OCI-M1 (cell line): ENCODE measurements at places on chromosomes 12 and 14.

DNA sequence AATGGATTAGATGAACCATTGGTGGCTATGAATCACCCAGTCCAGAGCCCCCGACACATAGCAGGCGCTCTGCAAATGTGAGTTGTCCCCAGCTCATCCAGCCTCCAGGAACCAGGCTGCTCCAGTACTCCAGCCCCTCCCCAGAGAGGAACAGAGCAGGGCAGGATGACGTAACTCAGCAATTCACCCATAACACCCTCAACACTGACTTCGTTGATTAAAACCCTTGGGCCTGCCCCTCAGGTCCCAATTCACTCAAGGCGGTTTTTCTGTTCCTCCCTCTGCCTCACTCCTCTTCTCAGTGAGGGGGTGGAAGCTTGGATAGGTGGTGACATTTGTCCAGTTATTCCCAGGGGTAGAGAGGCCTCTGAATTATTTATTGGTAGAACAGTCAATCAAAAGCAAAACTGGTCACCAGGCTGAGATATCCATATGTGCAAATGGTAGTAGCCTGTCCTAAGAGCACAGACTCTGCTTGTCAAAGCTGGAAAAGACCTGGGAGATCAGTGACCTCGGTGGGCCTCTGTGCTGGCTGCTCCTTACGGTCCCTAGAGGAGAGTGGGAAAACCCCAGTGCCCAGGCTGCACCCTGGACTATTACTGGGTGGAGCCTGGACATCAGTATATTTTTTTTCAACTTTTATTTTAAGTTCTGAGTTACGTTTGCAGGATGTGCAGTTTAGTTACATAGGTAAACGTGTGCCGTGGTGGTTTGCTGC lies 97.0 kb downstream of the CMKLR1 start:
- DNase-seq = no peak

GRCh38 chr12:132380641-132381040 lies 51.3 kb upstream of the GALNT9 start:
- no peak for DNase-seq

DNA sequence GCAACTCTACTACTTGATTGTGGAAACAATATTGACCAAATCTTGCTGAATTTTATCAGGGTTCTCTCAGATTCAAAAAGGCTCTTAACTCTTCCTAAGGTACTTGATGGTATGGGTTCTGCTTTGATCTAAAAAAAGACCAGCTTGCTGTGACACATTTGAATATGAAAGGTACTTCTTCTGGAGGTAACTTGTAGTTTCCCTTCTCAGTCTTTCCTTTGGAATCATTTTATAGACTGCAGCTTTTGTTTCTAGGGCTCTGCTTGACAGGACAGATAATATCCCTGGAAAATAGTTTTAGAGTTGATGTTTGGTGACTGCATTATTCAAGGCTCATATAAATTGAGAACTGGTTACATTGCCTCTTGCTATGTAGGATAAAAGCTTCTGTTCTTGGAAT lies 251.9 kb downstream of the FUT8 start:
- no peak for DNase-seq

GRCh38 chr14:33837943-33838683 lies 112.8 kb downstream of the EGLN3 start:
- DNase-seq = no peak

DNA sequence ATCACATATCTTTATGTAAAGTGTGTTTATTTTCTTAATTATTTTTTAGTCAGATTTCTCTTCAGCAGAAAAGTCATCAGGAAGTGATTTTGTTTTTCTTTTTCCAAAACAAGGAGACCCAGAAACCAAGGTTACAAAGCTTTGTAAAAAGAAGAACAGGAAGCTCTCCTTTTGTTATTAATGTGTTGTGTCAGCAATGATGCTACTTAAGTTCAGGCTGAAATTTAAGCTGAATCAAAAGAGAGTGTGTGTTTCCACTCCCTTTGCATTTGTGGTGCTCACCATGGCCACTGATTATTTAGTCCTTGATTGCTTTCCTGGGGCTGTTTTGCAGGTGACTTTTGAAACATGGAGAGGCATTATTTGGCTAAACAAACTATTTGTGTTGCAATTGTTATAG lies 155.3 kb upstream of the ATP2B1 start:
- DNase-seq = no peak

GRCh38 chr14:53391631-53392285 lies 238.6 kb upstream of the DDHD1 start:
- no peak for DNase-seq

- DNase-seq = no peak
Measured at GRCh38 chr14:71300566-71301330, 393.5 kb downstream of the PCNX1 start.

DNA sequence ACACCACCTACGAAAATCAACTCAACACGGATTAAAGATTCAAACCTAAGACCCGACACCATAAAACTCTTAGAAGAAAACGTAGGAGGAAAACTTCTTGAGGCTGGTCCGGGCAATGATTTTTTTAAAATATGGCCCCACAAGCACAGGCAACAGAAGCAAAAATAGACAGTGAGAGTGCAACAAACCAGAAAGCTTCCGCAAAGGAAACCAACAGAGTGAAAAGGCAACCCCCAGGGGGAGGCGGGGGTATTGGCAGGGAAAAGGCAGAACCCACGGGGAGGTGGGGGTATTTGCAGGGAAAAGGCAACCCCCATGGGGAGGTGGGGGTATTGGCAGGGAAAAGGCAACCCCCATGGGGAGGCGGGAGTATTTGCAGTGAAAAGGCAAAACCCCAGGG lies 20.5 kb upstream of the FBRSL1 start:
- DNase-seq = no peak

DNA sequence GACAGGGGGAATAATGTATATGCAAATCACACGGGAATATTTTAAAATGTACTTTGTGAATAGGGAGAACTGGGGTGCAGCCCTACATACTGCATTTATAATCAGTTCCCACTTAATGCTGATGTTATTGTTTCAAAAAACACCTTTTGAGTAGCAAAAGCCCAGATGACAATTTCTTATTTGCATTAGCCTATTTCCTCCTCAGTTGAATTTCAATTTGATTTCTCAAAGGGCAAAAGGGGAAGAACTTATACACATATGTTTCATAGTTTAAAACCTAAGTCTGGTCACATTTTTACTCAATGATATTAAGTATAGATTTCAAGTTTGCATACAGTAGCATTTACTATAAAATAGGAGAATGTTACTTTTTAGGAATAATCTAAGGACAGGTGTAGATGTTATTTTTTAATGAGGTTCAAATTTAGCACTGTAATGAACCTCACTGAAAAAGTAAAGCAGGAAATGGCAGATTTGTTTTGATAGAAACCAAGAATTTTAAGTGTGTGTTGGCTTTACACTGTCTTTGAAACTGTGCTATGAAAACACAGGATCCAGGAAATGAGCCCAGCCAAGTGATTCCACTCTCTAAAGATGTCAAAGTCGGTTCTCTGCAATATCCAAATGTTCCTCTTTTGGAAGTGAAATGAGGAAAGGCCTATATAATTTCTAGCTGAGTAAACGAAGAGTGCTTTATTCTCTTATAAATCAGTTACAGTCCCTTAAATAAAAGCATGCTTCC lies 367.4 kb downstream of the BTG1 start:
- DNase-seq = peak; percentile 7

GRCh38 chr12:47413806-47414205 lies 292.0 kb downstream of the RPAP3 start:
- no peak for DNase-seq
